ENCODE measurements at places on chromosomes 2 and 18.
A peak's percentile ranks its signal among the peaks of the same experiment; 100 is the strongest.

DNA sequence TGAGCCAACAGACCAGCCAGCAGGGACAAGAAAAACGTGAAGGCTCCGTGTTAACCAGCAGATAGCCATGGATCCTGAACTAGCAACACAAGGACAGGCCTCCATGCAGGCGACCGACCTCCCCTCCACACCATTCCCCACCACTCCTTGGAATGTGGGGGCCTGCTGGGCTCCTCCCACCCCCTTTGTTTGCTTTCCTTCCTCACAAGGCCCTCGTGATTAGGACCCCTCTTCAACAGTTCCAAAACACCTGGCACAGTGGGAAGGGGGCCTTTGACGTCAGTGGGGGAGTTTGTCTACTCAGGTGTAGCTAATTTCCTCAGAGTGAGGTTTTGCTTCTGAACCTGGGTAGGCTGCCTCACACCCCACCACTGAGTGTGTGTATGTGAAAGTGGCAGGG is 37.8 kb downstream of the SLC14A2 start:
- H3K36me3 ChIP-seq, result no peaks in the 10 kb centered on the region
- peak; percentile 24 for DNase-seq
- H3K27me3 ChIP-seq, result no peaks in the 10 kb centered on the region
- H3K27ac ChIP-seq, result no peak overlapping the region
- no peak overlapping the region for H3K4me3 ChIP-seq

DNA sequence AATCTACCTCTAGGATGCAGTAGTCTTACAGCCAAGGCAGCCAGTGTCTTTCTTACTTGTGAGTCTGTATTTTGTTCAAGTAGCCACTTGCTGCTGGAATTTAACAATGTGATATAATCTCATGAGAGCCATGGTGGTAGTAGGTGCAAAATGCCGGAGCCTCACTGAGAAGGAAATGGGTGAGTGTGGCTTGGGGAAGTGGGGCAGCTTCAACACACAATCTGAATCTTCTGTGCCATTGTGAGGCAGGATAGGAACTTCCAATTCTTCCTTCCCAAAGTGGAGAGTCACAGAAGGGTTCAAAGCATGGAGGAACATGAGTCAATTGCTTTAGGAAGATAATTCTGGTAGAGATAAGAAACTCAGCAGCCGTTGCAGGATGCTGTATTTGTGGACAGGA is 158.7 kb upstream of the APCDD1 start:
- H3K36me3 ChIP-seq, result no peaks in the 10 kb centered on the region
- no peak overlapping the region for H3K4me3 ChIP-seq
- peaks cover 17% of the 10 kb centered on the region for H3K4me1 ChIP-seq
- no peak overlapping the region for H3K27ac ChIP-seq

DNA sequence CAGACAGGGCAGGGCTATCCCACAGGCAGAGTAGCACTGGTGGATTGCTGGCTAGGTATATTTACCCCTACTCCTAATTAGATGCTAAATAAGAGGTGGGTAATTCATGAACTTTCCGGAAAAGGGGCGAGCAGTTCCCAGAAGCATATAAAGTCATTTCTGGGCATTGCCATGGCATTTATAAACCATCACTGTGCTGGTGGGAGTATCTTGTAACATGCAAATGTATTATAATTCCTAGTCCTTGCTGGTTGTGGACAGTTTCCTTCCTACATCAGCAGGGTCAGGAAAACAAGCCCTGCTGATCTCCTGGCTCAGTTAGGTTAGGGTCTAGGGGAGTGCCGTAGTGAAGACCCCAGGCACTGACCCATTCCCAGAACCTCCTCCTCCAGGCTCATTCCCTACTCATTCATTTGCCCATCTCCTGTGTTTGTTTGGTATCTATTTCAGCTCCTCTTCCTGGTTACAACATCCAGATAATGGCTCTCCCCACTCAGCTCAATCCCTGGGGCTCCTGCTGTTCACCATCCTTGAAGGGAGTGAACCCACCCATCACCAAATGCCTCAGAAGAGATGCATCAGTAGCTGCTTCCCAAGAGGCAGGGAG is 282.7 kb downstream of the SRBD1 start:
- H3K4me3 ChIP-seq, result no peak overlapping the region
- peaks cover 8% of the 10 kb centered on the region for H3K27me3 ChIP-seq
- H3K36me3 ChIP-seq, result no peaks in the 10 kb centered on the region
- peaks cover 21% of the 10 kb centered on the region for H3K4me1 ChIP-seq

DNA sequence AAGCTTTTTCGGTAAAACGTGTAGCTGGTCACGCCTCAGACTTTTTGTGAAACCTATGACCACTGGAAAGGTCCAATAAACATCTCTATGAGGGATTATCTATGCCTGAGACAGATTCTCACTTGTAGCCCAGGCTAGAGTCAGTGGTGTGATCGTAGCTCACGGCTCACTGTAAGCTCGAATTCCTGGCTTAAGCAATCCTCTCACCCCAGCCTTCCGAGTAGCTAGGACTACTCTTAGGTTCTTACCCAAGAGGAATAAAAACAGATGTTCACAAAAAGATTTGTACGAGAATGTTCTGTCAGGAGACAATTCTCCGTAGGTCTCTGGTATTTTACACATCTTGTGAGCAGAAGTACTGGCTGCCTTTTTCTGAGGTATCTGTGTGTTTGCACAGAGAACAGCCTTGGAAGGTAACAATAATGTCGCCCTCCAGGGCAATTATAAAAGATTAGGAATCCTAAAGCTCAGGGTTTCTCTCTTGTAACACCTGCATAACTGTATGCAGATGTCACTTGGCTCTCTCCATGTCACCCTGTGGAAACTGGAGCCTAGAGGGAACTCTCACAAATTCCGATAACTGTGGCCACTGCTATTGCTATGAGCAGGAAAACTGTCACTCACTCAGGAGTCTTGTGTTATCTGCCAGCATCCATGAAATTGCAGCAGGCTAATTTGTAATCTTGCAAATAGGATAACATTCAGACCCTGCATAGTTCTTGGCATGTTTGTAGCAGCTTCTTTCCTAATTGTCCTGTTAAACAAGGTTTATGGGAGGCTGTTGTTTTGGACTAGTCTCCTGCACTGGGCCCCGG is 25.5 kb upstream of the RALBP1 start:
- DNase-seq, result no peak
- no peak overlapping the region for H3K27ac ChIP-seq

DNA sequence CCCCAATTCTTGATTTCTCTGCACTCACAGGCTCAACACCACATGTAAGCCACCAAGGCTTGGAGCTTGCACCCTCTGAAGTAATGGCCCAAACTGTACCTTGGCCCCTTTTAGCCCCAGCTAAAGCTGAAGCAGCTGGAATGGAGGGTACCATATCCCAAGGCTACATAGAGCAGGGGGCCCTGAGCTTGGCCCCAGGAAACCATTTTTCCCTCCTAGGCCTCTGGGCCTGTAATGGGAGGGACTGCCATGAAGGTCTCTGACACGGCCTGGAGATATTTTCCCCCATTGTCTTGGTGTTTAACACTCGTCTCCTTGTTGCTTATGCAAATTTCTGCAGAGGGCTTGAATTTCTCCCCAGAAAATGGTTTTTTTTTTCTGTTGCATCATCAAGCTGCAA is 69.7 kb downstream of the SKA1 start:
- no peaks in the 10 kb centered on the region for H3K36me3 ChIP-seq
- H3K27ac ChIP-seq, result no peak overlapping the region
- H3K4me1 ChIP-seq, result no peaks in the 10 kb centered on the region
- no peak for DNase-seq

GRCh38 chr2:16617282-16618266 is 48.1 kb downstream of the CYRIA start:
- H3K4me3 ChIP-seq, result no peak overlapping the region
- peaks cover 5% of the 10 kb centered on the region for H3K4me1 ChIP-seq
- no peaks in the 10 kb centered on the region for H3K27me3 ChIP-seq
- peak; percentile 48 for DNase-seq

- no peaks in the 10 kb centered on the region for H3K27me3 ChIP-seq
- H3K4me3 ChIP-seq, result no peak overlapping the region
- H3K27ac ChIP-seq, result no peak overlapping the region
- H3K36me3 ChIP-seq, result peaks cover 2% of the 10 kb centered on the region
Observed at GRCh38 chr2:109507217-109507616, 106.5 kb downstream of the SEPTIN10 start.

DNA sequence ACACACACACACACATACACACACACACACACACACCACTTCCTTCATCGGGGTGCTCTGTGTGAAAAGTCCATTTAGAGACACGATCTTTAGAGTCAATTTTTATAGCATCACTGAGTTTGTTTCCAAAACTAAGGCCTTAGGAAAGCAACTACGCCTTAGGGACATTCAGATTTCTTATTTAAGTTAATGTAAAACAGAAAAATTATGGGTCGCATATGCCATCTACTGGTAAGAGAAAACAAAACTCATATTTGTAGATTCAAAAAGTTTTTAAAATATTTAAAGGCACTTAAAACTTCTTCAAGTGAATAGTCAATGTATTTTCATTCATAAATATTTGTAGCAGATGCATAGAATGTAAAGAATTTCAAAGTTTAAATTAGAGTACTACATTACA is 166.2 kb downstream of the ATAD2B start:
- no peak overlapping the region for H3K4me3 ChIP-seq
- H3K27me3 ChIP-seq, result no peaks in the 10 kb centered on the region
- peak; percentile 79 for DNase-seq

DNA sequence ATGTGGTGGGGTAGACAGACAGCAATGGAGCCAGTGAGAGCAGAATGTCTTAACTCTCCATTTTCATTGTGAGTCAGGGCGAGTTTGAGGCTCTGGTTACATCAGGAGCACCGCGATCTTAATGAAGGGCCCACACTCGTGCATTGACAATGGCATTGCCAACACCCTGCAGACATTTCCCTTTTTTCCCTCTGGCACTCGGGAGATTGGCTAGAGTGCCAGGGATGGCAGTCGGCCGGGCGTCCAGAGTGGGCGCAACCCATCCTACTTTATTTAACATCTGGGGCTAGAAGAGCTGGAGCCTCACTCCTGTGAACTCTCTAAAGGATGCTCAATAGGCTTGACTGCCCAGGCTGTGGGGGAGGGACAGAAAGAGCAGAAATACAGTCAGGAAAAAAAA is 9.7 kb downstream of the PROKR1 start:
- H3K4me1 ChIP-seq, result no peaks in the 10 kb centered on the region
- no peak overlapping the region for H3K4me3 ChIP-seq
- DNase-seq, result no peak
- H3K27ac ChIP-seq, result no peak overlapping the region
- peaks cover 3% of the 10 kb centered on the region for H3K27me3 ChIP-seq

- no peaks in the 10 kb centered on the region for H3K36me3 ChIP-seq
- DNase-seq, result no peak
- H3K4me1 ChIP-seq, result peaks cover 7% of the 10 kb centered on the region
- no peak overlapping the region for H3K27ac ChIP-seq
Observed at GRCh38 chr2:235674812-235675211, 181.0 kb downstream of the AGAP1 start.

GRCh38 chr2:232376260-232376659 is 2.3 kb upstream of the ALPP start:
- no peaks in the 10 kb centered on the region for H3K36me3 ChIP-seq
- DNase-seq, result no peak
- no peak overlapping the region for H3K4me3 ChIP-seq

- DNase-seq, result no peak
- H3K4me1 ChIP-seq, result no peaks in the 10 kb centered on the region
- no peaks in the 10 kb centered on the region for H3K36me3 ChIP-seq
- H3K27me3 ChIP-seq, result no peaks in the 10 kb centered on the region
- H3K4me3 ChIP-seq, result no peak overlapping the region
Observed at GRCh38 chr18:27826101-27826500, 350.8 kb downstream of the CDH2 start.

DNA sequence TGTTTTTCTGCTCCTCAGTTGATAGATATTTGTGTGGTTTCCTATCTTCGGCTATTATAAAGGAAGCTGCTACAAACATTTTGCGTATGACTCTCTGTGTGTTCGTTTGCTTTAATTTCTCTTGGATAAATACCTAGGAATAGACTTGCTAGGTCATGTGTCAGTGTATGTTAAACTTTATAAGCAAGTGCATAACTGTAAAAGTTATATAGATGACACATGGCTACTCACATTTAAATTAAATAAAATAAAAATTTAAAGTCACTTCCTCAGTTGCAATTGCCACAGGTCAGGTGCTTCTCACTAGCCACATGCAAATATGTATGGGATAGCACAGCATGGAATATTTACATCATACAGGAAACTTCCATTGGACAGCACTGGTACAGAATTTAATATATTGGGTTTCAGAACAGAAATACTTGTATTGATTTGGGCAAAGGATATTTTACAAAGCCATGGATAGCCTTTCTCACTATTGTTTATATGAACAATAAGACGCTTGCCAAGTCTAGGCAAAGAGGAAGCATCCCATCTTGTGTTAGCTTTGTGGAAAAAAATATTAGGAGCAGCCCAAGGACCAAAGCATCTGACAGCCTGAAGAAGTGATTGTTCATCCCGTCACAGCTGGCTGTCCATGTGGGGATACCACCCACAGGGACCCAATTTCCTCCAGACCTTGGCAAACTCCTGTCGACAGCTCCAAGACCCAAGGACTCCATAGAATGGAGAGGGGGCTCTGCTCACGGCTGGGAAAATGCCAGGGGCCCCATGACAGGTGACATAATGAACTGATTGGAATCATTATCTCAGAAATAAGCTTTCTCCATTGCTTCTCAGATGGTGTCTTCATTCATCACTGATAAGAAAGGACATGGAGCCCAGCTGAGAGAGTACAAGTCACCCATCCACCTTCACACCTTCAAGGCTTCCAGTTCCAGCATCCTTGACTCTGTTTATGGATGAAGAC is 196.7 kb downstream of the SH3BP4 start:
- H3K4me1 ChIP-seq, result no peaks in the 10 kb centered on the region
- no peaks in the 10 kb centered on the region for H3K36me3 ChIP-seq
- H3K27ac ChIP-seq, result no peak overlapping the region
- DNase-seq, result peak; percentile 24
- no peaks in the 10 kb centered on the region for H3K27me3 ChIP-seq

- no peaks in the 10 kb centered on the region for H3K36me3 ChIP-seq
- peak; percentile 29 for DNase-seq
- no peak overlapping the region for H3K4me3 ChIP-seq
- peaks cover 12% of the 10 kb centered on the region for H3K4me1 ChIP-seq
- H3K27me3 ChIP-seq, result no peaks in the 10 kb centered on the region
Observed at GRCh38 chr2:28423856-28424605, 31.4 kb downstream of the FOSL2 start.

GRCh38 chr2:18684206-18685038 is 95.1 kb upstream of the NT5C1B start:
- no peaks in the 10 kb centered on the region for H3K27me3 ChIP-seq
- no peaks in the 10 kb centered on the region for H3K36me3 ChIP-seq
- no peak overlapping the region for H3K27ac ChIP-seq

DNA sequence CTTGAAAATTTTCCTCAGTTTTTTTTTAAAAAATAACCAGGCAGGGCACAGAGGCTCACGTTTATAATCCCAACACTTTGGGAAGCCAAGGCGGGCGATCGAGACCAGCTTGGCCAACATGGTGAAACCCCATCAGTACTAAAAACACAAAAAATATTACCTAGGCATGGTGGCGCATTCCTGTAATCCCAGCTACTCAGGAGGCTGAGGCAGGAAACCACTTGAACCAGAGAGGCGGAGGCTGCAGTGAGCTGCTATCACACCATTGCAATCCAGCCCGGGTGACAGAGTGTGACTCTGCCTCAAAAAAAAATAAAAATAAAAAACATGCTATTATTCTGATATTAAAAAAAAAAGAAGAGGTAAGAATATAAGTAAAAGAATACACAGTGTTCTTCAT is 191.0 kb downstream of the ZEB2 start:
- no peak overlapping the region for H3K4me3 ChIP-seq
- H3K27ac ChIP-seq, result no peak overlapping the region
- H3K36me3 ChIP-seq, result no peaks in the 10 kb centered on the region
- H3K4me1 ChIP-seq, result peaks cover 9% of the 10 kb centered on the region
- no peaks in the 10 kb centered on the region for H3K27me3 ChIP-seq

All from lung (tissue), 17 donors.